ENCODE measurements at places on chromosomes 11 and 22.

DNA sequence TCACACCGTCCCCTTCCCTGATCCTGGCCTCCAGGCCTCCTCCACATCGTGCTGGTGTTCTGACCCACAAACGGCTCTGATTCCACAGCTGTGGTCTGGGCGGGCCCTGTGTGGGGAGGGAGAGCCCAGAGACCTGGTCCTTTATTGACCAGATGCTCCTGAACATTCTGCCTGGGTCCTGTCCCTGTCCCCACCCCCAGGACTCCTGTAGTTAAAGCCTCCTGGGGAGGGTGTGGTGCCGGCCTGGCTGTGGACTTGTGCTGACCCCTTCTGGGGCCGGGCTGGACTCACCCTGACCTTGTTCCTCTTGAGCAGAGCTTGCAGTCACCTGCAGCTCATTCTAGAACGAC is 128.7 kb downstream of the CTTN start:
- DNase-seq = no peak

GRCh38 chr22:28799606-28800307 is 612 bp downstream of the XBP1 start:
- no peak for DNase-seq

DNA sequence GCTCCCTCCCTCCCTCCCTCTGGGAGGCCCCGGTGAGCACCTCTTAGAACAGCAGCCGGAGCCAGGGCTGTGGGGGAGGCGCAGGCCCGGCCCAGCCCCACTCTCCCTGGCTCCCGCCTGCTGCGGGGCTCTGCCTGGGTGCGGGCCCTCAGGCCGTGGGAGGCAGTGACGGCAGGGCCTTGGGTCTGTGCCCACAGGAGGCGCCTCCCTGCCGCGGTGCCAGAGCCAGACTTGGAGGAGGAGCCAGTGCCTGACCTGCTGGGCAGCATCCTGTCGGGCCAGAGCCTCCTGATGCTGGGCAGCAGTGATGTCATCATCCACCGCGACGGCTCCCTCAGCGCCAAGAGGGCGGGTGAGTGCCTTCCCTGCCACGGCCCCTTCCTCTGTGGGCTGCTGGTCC is 9.5 kb downstream of the IRF7 start:
- DNase-seq = no peak

- no peak for DNase-seq
Observed at GRCh38 chr11:64800303-64801157, 2.5 kb downstream of the MAP4K2 start.

GRCh38 chr22:30591191-30591587 is 521 bp downstream of the PES1 start:
- no peak for DNase-seq

Measured in stimulated activated CD8-positive, alpha-beta memory T cell treated with anti-CD3 and anti-CD28 coated beads, Interleukin-7, amount 100 ng/mL, for 24 hours (primary cell).